ENCODE measurements at places on chromosomes 3 and 15.

- no peak for DNase-seq
Observed at GRCh38 chr15:42728560-42728959, 8.4 kb downstream of the CDAN1 start.

DNA sequence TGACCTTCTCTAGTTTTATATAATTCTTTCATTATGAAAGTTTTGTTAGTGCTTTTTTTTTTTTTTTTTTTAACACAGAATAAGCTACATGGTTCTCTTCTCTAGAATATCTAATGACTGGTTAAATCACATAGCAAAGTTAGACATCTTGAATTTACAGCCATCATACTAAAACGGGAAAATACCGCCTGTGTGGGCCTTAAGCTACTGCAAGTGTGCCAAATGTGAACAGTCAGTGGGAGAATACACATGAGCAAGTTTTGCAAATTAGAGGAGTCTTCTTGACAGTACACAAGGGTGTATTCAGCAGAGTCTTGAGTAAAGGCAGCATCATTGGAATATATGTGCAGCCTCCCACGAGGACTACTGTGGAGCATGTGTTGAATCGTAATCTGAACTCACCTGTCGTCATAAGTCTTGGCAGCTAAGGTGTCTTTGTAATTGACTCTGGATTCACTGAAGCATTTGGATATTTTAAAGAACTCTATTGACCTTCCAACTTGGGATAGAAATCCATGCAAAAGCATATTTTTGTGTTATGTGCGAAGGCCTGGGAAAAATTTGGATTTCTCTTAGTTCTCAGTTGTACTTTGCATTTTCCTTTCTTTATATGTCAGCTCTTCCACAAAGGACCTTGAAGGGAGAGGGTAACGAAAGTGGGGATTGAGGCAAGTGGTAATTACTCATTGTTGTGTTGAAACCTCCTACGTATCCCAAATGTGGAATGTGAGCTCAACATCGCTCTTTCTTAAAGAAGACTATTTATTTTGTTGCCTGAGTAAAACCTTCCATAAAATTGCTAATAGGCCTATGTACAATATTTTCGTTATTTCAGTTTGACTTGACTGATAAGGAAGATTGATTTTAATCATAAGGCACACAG is 117.4 kb downstream of the ATG7 start:
- DNase-seq, result no peak

- DNase-seq, result no peak
Observed at GRCh38 chr3:181888234-181888633, 176.5 kb downstream of the SOX2 start.

GRCh38 chr3:127758013-127758412 is 64.3 kb downstream of the MGLL start:
- DNase-seq, result no peak

DNA sequence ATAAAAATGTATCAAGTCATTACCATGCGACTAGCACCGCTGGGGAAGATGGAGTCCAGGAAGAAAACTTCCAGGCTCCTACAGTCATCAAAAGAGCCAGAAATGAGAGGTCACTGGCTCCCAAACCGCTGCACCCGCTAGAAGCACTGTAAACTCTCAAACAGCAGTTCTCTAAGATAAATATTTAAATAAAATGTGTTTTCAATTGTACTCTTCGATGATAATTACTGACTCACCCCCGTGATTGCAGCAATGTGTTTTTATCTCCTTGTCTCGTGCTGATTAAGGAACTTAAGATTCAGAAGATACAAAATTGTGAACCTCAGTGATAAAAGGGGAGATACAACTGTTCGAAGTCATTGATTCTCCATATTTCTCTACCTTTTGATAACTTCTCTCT is 45.8 kb upstream of the FOXP1 start:
- DNase-seq, result peak; percentile 64
